Karpas-422 (cell line): ENCODE measurements at places on chromosomes 1 and 21.

DNA sequence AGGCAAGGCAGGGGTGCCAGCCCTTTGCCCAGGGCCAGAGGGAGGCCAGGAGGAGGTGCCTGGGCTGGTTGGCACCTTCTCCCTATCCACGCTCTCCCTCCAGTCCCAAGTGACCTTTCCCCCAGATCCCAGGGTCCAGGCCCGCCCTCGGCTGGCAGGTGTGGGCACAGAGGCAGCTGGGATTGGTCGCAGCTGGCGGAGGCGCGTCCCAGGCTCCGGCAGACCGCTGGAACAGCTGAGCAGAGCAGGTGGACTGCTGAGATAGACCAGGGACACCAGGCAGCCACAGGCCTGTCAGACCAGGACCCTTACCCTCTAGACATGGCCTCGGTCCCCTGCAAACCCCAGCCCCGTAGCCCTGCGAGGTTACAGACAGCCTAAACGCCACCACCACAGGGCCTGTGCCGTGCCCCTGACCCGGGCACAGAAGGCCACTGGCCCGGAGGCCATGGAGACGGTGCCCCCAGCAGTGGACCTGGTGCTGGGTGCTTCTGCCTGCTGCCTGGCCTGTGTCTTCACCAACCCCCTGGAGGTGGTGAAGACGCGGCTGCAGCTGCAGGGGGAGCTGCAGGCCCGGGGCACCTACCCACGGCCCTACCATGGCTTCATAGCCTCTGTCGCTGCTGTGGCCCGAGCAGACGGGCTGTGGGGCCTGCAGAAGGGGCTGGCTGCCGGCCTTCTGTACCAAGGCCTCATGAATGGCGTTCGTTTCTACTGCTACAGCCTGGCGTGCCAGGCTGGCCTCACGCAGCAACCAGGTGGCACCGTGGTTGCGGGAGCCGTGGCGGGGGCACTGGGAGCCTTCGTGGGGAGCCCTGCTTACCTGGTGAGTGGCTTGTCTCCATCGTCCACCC is at the start of gene SLC25A34:
SLC25A34 (plus strand) TSS at position 221 of the 854 bp plus-strand sequence; CDS start at position 449, 228 bp downstream.
- no peak within 1 kb of the TSS for H3K4me3 ChIP-seq
- no peaks in the 10 kb centered on the region for H3K27me3 ChIP-seq
- H3K36me3 ChIP-seq = no peaks in the 10 kb centered on the region
- no peak for DNase-seq
- no peak within 1 kb of the TSS for H3K27ac ChIP-seq

- no peak overlapping the region for H3K4me3 ChIP-seq
- peaks cover 13% of the 10 kb centered on the region for H3K4me1 ChIP-seq
- H3K36me3 ChIP-seq = no peaks in the 10 kb centered on the region; the same call in 1 of the 2 replicates
- no peaks in the 10 kb centered on the region for H3K27me3 ChIP-seq
These were observed 13.4 kb downstream of the FCRL4 start for GRCh38 chr1:157584503-157584902.

DNA sequence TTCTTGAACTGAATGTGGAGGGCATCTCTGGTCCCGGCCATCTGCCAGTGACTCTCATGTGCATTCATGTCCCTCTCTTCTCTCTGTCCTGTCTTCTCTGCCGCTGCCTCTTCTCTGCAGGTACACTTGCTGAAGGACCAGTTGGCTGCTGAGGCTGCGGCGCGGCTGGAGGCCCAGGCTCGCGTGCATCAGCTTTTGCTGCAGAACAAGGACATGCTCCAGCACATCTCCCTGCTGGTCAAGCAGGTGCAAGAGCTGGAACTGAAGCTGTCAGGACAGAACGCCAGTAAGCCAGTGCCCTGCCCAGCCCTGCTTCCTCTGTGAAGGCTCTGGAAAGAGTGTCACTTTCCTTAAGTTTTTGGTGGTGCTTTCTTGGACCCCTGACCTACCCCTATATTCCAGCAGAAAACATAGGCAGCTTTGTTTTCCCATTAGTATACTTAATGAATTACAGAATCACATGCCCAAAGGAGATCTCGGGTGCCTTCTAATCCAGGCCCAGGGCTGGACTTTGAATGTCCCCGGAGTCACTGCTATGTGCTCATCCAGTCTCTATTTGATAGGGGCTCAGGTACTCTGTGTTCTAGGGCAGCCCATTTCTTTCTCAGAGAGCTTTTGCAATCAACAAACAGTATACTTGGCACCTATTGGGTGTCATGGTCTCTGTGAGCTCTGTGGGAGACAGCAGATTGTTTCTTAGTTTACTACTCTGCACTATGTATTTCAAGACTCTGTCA is 11.2 kb downstream of the SPATA46 start:
- H3K36me3 ChIP-seq = no peaks in the 10 kb centered on the region
- H3K4me3 ChIP-seq = no peak overlapping the region
- H3K27ac ChIP-seq = no peak overlapping the region
- no peaks in the 10 kb centered on the region for H3K4me1 ChIP-seq
- no peaks in the 10 kb centered on the region for H3K27me3 ChIP-seq
- DNase-seq = no peak

GRCh38 chr21:26003404-26003803 is 167.2 kb downstream of the APP start:
- H3K36me3 ChIP-seq = no peaks in the 10 kb centered on the region
- no peaks in the 10 kb centered on the region for H3K27me3 ChIP-seq
- H3K4me1 ChIP-seq = no peaks in the 10 kb centered on the region
- H3K4me3 ChIP-seq = no peak overlapping the region
- no peak for DNase-seq
- H3K27ac ChIP-seq = no peak overlapping the region

DNA sequence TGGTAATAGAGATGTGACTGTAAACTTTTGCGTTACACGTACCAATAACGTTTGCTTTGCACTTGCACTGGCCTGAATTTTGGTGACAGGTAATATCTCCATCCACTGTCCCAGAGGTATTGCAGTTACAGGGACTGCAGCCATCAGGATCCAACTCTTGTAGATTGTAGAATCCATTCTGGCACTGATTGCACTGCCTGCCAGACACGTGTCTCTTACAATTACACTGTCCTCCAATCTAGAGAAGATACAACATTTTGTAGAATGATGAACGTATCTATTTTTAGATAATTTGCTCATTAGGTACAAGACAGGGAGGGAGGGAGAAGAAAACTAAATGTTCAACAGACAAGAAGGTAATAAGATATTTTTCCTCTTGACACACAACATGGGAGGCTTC is 172.4 kb downstream of the USH2A start:
- no peaks in the 10 kb centered on the region for H3K4me1 ChIP-seq
- DNase-seq = no peak
- no peaks in the 10 kb centered on the region for H3K36me3 ChIP-seq
- H3K27me3 ChIP-seq = no peaks in the 10 kb centered on the region

GRCh38 chr1:177065430-177065829 is 99.1 kb downstream of the ASTN1 start:
- DNase-seq = no peak
- no peaks in the 10 kb centered on the region for H3K27me3 ChIP-seq
- H3K4me1 ChIP-seq = no peaks in the 10 kb centered on the region
- no peak overlapping the region for H3K4me3 ChIP-seq
- no peaks in the 10 kb centered on the region for H3K36me3 ChIP-seq

GRCh38 chr21:43591571-43591970 is 67.7 kb downstream of the HSF2BP start:
- no peaks in the 10 kb centered on the region for H3K36me3 ChIP-seq
- H3K4me1 ChIP-seq = no peaks in the 10 kb centered on the region
- H3K4me3 ChIP-seq = no peak overlapping the region
- no peak overlapping the region for H3K27ac ChIP-seq

DNA sequence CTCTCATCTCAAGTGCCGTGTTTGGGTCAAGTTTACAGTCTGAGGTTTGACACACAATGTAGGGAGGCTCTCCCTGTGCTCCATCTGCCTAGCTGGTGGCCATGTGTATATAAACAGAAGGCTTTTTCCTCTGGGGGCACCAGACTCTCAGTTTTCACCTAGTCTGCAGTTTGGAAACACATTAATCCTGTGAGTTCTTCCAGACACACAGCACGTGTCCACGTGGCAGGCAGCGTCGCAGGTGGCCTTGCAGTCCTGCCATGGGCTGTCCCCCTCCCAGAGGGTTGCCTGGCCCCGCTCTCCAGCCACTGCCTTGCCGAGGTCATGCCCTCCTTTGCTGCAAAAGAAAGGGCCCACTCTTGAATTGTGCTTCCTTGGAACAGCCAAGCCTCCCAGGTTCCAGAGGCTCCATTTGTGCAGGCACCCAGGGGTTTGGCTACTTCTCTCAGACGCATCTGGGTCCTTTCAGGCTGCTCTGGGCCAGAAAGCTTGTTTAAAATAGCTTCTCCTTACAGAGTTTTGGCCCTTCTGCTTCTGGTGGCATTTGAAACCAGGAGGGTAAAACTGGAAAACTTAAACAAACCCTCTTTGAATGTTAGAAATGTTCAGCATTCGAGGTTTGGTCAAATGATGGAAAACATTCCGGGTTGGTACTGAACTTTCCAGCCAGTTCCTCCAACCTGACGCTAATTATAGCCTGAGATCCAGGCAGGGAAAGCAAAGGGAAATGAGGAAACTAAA is 4.4 kb upstream of the RUNX1 start:
- H3K36me3 ChIP-seq = no peaks in the 10 kb centered on the region
- no peaks in the 10 kb centered on the region for H3K27me3 ChIP-seq
- DNase-seq = no peak
- H3K4me1 ChIP-seq = peaks cover 46% of the 10 kb centered on the region
